Cortex of kidney (tissue), 1 donor: ENCODE measurements at places on chromosomes 6 and 20.

GRCh38 chr20:38291966-38292365 lies 12.0 kb upstream of the BPI start:
- no peak for DNase-seq

DNA sequence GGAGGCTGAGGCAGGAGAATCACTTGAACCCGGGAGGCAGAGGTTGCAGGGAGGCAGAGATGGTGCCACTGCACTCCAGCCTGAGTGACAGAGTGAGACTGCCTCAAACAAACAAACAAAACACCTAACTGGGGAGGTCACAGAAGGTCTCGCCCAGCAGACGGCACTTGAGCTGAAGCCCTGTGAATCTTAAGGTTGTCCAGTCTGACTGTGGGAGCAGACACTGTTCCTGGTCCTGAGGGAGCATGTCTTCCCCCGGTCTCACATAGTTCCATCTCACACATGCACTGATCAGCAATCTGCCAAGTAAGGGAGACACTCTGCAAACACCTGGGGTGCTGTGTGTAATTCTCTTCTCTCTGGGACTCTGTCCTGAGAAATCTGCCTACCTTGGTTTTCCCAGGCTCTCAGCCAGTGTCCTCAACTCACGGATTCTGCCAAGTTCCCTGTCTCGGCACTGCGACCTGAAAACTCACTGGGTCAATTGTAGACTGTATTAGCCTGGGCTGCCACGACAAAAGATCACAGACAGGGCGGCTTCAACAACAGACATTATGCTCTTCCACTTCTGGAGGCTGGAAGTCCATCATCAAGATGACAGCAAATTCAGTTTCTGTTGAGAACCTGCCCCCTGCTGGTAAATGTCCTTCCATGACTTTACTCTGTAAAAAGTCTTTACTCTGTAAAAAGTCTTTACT lies 94.3 kb downstream of the JPH2 start:
- DNase-seq: no peak

- no peak for DNase-seq
Measured at GRCh38 chr20:50928469-50928868, 2.8 kb downstream of the ADNP start.

DNA sequence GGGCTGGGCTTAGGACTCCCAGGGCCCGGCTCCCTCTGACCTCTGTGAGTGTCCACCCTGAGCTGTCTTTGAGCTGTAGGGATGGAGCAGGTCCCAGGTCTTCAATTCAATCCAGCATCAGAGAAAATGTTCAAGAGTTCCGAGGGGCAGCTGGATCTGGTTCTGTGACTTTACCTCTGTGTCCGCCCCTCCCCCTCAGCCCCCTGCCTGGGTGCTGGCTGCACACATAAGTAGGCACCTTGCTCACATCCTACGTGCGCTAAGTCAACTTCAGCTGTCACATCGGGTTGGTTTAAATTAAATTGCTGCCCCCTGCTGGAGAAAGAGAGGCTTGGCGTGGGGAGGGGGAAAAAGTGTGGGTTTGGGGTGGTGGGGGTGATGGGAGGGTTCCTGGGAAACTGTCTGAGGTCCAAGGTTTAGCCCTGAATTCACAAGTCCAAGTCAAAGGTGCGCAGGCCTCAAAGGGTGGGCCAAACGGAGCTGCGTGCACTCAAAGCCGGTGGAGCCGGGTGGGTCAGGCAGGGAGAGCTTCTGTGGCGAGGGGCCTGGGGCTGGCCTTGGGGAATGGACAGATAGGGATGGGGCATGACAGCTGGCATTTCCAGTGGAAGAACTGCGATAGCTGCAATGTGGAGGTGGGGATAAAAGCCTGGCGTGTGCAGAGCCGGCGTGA lies 3.0 kb downstream of the WFDC5 start:
- DNase-seq: no peak

GRCh38 chr6:153621491-153621890 lies 417.5 kb upstream of the OPRM1 start:
- DNase-seq: no peak

GRCh38 chr20:63767886-63768285 lies 28.3 kb downstream of the SLC2A4RG start:
- DNase-seq: no peak

DNA sequence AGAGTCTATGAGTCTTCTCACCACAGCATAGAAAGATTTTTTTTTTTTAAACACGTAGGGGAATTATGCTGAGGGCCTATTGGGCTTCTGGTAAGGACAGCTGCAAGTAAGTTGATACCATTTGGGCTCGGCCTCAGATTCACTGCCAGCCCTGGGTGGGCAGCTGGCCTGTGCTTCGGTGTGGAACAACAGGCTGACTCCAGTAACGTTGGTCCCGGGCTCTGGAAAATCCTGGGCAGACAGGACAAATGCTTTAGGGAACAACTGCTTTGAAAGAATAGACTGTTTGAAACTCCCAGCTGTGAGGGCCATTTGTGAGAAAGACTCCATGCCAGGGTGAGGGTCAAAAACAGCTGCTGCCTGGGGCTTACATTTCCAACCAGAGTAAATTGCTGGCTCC lies 366.5 kb downstream of the QKI start:
- DNase-seq: no peak

- no peak for DNase-seq
Measured at GRCh38 chr6:35729722-35730121, 7.1 kb upstream of the ARMC12 start.

- DNase-seq: no peak
Measured at GRCh38 chr20:47493175-47493962, 8.3 kb upstream of the NCOA3 start.

- DNase-seq: no peak
Measured at GRCh38 chr6:32679492-32679891, 13.0 kb upstream of the HLA-DQB1 start.

DNA sequence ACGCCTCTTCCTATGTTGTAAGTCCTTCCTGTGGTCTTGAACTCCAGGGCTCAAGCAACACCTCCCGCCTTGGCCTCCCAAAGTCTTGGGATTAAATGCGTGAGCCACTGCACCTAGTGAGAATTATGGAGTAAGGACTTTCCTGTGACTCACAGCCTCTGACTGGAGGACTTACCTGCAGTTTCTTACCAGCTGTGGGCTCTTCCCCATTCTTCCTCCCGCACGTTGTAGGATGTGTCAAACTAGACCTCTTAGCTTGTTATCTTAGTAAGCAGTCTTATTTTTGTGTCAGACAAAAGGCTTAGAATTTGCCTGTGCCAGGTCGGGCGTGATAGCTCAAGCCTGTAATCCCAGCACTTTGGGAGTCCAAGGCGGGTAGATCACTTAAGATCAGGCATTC lies 30.9 kb downstream of the BAK1 start:
- DNase-seq: no peak

GRCh38 chr6:49909563-49909962 lies 43.2 kb upstream of the CRISP1 start:
- DNase-seq: no peak

GRCh38 chr6:98971303-98971702 lies 23.6 kb upstream of the FBXL4 start:
- no peak for DNase-seq

- no peak for DNase-seq
Measured at GRCh38 chr6:148317739-148318138, 24.9 kb upstream of the SASH1 start.

DNA sequence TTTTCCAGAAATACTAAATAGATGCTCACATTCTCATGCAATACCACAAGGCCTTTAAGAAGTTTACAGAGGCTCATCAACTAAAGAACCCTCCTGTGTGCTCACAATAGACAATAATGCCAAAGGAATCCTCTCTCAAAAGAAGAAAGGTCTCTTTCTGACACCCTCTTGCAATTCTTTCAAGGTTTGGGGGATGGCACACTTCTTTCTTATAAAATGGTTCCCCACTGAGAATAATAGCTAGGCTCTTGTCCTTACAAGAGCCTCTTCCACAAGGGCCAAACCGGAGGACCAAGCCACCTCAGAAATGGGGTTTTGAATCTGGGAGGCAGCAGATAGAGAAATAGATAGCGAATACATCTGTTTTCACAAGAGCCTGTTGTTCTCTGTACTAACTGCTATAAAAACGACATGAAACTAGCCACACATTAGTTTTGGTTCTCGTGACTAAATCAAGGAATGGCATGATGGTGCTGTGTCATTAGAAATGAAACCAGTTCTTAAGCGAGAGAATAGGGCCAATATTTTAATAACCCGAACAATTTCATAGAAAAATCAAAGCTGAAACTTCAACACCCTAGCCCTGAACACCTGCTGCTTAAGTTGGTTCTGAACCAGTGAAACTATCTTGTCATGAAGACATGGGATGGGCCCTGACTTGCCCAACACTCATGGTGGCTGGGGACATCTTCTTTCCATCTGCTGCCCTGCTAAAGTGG lies 81.1 kb downstream of the PRDM1 start:
- no peak for DNase-seq

DNA sequence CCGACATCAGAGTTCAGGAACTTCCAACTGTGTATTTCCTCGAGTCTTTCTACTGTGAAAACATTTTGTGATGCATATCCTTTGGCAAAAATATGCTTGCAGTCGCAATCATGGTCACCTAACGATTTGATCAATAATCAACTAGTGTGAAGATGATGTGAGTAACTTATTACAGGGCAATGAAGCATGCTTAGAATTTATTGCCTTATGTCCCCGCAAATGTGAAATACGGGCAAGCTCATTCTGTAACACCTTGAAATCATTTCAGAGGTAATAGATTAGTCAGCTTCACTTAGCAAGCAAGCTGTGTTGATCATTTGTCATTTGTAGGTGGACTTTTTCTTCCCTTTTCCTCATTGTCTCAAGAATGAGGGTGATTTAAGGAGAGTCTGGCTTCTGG lies 67.9 kb upstream of the DOK5 start:
- no peak for DNase-seq

- DNase-seq: no peak
Measured at GRCh38 chr6:34894693-34895092, 5.6 kb downstream of the ANKS1A start.

DNA sequence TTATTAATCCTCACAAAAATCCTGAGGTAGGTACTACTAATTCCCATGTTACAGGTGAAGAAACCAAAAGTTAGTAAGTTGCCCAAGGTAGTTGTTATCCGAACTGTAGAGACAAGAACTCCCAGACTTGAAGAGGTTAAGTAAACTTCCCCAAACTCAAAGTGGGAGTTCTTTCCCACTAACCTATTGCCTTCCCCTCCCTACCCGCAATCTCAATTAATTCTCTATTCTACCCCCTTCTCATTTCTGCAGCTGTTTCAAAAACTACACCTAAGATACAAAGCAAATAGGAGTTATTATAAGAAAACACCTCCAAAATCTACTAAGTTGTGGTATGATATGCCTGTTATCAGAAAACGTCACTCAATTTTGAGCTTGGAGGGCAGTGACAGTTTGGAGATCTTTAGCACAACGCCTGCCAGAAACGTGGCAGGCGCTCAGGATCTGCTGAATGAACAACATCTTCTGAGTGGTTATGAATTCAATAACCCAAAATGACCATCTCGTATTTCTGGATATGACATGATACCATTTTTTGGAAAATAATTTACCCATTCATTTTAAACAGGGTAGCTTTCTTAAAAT lies 7.1 kb downstream of the CSNK2A1 start:
- no peak for DNase-seq

- DNase-seq: no peak
Measured at GRCh38 chr6:43389730-43390295, 20.4 kb upstream of the ZNF318 start.

DNA sequence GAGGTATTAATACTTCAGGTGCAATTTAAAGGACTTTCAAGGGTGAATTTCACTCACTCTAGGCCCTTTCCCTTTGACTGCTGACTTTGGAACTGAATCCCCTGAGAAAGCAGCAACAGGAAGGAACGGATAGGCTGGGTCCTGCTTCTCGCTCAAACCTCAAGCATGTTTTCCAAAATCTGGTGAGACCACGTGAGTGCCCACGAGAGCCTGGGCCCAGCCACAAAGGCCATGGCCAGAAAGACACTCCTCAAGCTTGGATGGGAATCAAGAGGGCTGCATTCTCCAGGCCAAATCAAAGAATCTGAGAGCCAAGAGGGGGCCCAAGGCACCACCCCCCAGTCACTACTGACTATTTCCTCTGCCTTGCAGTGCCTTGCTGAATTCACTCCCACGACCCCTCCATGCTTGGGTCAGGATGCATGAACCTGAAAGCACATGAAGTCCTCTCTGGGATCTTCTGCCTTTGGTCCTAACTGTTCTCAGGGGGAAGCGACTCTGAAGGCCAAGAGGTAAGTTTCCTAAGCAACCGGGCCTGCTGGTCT lies 146.1 kb downstream of the NFATC2 start:
- DNase-seq: no peak

- no peak for DNase-seq
Measured at GRCh38 chr20:36091561-36092397, 62.8 kb upstream of the EPB41L1 start.

GRCh38 chr6:165636402-165637048 lies 26.5 kb downstream of the PDE10A start:
- DNase-seq: no peak

- no peak for DNase-seq
Measured at GRCh38 chr6:165634101-165634880, 28.8 kb downstream of the PDE10A start.

DNA sequence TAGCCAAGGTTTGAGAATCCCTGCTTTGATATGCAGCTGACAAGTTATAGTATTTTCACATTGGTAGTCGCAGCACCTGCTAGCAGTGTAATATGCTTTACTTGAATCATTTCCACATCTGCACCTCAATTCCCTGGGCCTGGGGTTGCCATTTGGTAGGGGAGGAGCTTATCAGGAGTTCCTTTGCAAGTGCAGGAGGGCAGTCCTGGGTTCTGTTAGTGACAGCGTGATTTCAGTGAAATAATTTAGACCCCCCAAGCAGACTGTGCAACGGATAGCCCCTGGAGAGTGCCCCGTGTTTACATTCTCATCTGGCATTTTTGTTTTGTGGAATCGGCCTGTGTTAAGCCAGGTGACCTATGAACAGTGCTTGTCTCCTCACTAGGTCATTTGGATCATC lies 6.0 kb downstream of the RAB5IF start:
- DNase-seq: no peak

GRCh38 chr20:10483691-10484090 lies 48.6 kb downstream of the SLX4IP start:
- DNase-seq: no peak

GRCh38 chr20:22407237-22408193 lies 176.9 kb downstream of the FOXA2 start:
- DNase-seq: no peak

DNA sequence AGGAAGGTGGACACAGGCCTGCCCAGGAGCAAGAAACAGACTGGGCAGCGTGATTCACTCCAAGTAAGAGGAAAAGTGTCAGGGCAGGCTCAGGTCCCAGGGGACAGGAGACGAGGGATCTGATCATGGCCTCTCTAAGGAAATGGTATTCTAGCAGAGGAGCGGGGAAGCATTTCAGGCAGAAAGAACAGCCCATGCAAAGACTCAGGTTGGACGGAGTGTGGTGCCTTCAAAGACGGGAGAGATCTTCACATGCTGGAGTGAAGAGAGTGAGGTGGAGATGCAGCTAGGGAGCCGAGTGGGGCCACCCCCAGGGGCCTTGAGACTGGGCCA lies 161.1 kb downstream of the SYCP2 start:
- DNase-seq: no peak

- DNase-seq: no peak
Measured at GRCh38 chr6:41392246-41392645, 56.8 kb downstream of the NCR2 start.

- DNase-seq: no peak
Measured at GRCh38 chr6:84213217-84213616, 14.2 kb downstream of the CEP162 start.

- DNase-seq: no peak
Measured at GRCh38 chr6:112980676-112981075, 633.5 kb downstream of the RFPL4B start.

GRCh38 chr6:11368760-11369159 lies 136.3 kb upstream of the NEDD9 start:
- no peak for DNase-seq
